ENCODE measurements at places on chromosomes 7 and 10.

GRCh38 chr10:91602868-91603568 is 29.9 kb downstream of the PPP1R3C start:
- DNase-seq = no peak

DNA sequence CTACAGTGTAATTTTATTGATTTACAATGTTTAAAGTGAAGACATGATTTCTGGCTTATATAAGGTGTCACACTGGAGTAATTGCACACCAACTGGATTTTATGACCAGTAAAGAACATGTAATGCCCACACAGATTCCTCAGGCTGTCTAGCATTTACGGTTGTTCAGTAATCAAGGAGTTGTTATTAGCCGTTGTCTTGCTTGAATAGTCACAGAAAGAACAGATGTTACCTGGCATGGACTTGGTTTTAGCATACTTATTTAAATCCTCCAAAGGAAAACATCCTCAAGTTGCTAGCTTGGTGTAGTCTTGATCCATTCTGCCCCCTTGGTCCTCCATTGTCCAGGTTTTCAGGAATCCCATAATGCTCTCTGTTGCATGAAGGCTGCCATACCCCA is 65.8 kb downstream of the POU6F2 start:
- no peak for DNase-seq

DNA sequence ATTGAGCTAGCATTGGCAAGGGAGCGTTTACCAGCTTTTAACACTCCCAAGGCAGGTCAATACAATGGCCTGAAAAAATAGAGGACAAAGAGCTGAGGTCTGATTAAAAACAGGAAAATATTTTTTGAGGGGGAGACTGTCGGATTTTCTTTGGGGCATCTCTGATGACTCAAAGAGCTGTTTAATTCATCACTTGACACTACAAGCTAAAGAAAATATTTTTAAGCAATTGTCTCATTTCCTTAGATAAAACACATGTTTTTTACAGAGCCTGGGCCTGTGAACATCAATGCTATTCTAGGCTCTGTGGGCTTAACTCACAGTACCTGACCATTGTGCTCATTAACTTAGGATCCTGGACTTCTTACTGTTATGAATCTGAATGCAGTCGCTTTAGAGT is 100.8 kb downstream of the NRP1 start:
- DNase-seq = no peak

- no peak for DNase-seq
Measured at GRCh38 chr10:50333872-50334271, 82.6 kb upstream of the ASAH2 start.

GRCh38 chr10:86224354-86225102 is 142.1 kb downstream of the GRID1 start:
- DNase-seq = no peak

- no peak for DNase-seq
Measured at GRCh38 chr10:124745673-124746072, 1.5 kb upstream of the FAM53B start.

DNA sequence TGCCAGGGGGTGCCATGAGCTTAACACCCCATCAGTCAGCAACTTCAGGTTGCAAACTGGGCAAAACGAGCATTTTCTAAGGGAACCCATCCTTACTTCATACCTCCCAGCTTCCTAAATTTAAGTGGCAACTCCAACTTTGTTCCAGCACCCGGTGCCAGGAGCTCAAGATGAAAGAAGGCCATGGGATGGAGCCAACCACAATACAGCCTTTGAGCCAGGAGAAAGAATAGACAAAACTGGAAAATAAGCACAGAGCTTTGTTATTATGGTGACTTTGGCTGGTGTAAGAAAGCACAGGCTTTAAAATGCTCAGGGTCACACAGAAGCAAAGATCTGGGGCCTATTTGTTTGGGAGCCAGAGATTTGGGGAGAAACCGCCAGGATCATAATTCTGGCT is 388.7 kb upstream of the MGMT start:
- no peak for DNase-seq

DNA sequence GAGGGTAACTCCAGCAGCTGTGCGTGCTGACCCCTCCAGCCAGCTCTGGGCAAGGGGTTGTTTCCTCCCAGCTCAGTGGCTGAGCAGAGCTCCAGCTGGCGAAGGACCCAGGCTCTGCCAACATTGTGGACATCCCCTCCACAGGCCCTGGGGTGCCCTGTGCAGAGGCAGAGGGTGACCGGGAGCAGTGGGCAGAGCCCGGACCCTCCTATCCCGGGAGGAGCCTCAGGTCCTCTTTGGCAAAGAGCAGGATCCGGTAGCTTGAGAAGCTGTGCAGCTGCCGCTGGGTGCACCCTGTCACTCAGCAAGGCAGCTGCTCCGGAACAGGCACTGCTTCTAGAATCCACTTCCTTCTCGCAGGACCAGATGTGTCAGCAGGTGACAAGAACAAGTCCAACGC is 175.9 kb downstream of the EBF3 start:
- DNase-seq = no peak

GRCh38 chr7:2468227-2468626 is 8.0 kb downstream of the GRIFIN start:
- no peak for DNase-seq

GRCh38 chr7:16098058-16098457 is 323.3 kb downstream of the CRPPA start:
- no peak for DNase-seq

DNA sequence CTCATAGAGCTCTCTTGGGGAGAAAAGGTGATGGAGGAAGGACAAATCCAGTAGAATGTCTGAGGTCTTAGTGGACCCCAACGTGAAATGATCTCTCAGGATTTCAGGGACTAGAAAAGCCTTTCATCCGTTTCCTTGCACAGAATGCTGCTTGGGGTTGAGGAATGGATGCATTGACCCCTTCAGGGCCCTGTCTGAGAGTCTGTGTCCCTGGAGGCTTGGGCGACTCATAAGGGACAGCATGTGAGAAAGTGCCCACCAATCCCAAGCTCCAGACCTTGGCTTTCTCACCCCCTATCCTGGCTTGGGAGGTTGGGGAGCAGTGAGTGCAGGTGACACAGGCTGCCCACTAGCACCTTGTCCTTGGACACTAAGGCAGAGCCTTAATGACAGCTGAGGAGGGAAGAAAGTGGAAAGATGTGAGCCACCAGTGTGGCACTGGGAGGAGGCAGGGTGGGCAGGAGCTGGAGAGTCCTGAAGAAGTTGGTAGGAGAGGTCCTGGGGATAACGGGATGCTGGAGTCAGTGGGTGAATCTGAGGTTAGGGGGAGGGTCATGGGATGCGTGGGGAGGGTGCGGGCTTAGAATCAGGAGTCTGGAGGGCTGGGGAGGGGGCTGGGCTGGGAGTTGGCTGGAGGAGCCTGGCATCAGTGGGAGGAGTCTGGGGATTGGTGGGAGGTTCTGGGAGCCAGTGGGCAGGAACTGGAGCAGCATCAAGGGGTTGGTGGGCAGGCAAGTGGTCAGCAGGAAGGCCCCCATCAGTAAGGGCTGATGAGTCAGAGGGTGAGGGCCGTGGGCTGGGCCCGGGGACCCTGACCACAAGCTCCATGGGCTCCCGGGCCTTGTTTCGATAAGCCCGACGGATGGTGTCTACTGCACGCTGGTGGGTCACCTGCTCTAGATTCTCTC is 8.6 kb downstream of the LZTS2 start:
- DNase-seq = no peak

- DNase-seq = no peak
Measured at GRCh38 chr7:6640246-6640721, 3.2 kb downstream of the ZNF316 start.

DNA sequence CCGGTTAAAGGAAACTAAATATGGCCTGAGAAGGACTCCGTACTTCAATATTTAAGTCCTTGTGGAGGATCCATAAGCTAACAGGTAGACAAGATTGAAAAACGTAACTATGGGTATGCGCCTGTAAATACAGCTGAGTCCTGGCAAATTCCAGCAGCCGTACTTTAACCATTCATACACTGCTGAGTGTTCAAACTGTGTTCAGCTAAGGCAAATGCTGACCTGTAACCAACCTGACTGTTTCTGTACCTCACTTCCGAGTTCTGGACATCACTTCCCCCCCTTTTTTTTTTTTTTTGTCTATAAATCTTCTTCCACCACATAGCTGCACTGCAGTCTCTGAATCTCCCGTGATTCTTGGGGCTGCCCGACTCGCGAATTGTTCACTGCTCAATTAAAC is 69.1 kb downstream of the SRPK2 start:
- no peak for DNase-seq

GRCh38 chr7:50684011-50684712 is 98.5 kb downstream of the GRB10 start:
- DNase-seq = no peak

DNA sequence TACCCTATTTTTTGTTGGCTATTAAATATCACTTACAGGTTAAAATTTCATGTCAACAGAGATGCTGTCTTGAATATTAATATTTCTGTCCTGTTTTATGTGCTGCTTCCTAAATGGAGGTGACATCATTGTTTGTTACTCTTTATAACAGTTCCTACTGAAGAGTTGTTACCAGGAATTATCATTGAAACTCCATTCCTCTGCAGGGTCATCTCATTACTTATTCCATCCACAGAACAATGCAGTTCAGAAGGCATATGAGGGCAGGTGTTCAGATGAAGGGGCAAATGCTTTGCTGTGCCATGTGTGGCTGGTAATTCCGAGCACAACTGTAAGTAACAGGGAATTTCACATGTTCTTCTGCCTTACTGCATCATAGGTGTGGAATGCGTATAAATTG is 113.4 kb downstream of the ANK3 start:
- DNase-seq = no peak

All from effector memory CD4-positive, alpha-beta T cell (primary cell).